ENCODE measurements at places on chromosomes 12 and 14.

GRCh38 chr14:104678346-104678745, 11.1 kb upstream of the INF2 start:
- no peak for DNase-seq

DNA sequence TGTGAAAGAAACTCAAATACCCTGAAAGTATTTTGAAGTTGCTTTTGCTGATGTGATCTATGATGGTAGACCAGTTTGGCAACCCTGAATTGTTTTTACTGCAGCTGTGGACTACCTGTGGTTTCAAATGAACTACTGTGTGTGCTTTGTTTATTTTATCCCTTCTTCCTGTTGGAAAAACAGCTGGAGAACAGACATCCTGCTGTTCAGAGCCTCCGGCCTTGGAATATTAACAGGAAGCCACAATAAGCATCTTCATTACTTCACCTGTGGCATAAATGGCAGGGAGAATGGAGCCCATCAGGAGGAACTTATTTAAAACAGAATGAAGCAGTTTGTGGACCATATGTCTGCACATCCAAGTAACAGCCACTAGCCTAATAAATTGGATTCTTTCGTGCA, 104.8 kb downstream of the DUSP6 start:
- no peak for DNase-seq

DNA sequence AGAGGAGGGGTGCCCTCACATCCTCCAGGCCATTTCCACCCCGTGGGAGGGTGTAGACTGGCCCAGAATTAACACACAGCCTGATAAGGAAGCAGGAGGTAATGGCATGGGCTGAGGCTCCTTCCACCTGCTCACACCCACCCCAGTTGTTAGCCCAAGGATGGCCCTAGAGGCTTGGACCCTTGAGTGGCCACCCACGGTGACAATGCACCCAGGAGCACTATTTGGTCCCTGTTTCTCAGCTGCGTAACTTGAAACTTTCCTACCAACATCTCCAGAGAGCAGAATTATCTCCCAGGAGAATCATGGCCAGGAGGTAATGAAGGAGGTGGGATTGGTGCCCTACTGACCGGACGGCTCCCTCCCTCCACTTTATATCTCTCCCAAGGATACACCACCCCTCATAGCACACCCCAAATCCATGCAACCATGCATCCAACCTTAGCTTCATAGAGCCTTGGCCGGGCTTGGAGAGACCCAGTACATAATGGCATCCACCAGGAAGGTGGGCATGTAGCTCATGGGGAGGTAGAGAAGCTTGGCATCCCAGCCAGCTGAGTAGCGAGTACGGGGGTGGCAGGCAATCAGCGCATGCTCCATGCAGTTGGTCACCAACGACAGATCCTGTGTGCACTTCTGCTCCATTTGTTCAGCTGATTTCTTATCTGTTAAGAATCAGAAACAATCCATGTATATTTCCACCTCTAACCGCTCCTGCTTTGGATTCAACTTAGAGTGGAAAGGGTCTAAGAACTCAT, 5.6 kb downstream of the RDH16 start:
- DNase-seq: no peak

- DNase-seq: no peak
These were observed 192.8 kb upstream of the RGS6 start for GRCh38 chr14:71739273-71739990.

DNA sequence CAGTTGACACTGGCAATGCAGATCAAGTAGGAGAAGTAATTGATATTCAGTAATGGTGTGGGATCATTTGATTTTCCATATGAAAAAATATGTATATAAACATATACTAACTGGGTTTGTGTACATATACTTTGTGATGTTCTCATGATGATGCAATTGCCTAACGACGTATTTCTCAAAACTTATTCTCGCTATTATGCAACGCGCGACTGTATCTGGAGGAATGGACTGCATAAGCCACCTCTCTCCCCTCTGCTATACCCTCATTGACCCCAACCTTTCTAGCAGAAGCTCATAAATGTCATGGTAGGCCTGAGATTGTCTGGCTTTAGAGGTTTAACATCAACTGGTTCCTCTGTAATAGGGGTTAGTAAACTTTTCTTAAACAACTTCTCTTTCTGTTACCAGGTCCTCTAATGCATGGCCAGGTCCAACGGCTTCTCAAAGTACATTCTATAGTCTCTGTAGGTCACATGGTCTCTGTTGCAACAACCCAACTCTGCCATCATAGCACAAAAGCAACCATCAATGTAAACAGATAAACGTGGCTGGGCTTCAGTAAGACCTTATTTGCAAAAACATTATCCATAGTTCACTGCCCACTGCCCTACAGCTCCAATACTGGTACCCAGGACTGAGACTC, 59.3 kb downstream of the FOXN3 start:
- DNase-seq: no peak

GRCh38 chr14:60094306-60094897, 2.7 kb downstream of the PCNX4 start:
- DNase-seq: no peak

GRCh38 chr12:104083769-104084475, 19.6 kb downstream of the HCFC2 start:
- no peak for DNase-seq

GRCh38 chr12:100179252-100179651, 21.4 kb upstream of the ACTR6 start:
- DNase-seq: no peak

GRCh38 chr14:45270031-45270430, 17.0 kb upstream of the MIS18BP1 start:
- no peak for DNase-seq

DNA sequence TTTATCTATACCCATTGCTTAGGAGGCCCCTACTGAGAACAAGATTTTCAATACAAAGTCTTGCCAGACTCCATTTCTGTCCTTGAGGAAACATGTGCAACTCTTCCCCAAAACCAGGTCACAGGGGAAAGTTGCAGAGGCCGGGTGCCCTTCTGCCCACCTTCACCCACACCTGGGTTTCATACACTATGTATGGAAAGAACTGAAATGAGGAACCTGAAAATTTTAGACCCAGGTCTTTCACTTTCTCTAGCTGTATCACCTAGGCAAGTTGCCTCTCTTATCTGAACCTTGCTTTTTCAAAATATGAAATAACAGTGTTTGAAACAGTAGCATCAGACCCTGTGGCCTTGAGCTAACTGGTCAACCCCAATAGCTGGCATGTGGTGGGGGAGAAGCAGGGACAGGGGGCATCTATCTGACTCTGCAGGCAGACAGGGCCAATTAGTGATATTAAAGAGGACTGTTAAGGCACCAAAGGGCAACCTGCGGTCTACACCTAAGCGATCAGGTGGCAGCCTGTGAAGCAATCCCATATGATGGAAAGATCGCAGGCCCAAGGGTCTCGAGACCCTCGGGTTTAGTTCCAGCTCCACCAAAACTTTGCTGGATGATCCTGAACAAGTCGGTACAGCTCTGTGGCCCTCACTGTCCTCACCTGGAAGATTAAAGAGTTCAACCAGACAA, 346.5 kb downstream of the BCL11B start:
- DNase-seq: no peak

- DNase-seq: no peak
These were observed 62.7 kb upstream of the OR10AD1 start for GRCh38 chr12:48265777-48266176.

DNA sequence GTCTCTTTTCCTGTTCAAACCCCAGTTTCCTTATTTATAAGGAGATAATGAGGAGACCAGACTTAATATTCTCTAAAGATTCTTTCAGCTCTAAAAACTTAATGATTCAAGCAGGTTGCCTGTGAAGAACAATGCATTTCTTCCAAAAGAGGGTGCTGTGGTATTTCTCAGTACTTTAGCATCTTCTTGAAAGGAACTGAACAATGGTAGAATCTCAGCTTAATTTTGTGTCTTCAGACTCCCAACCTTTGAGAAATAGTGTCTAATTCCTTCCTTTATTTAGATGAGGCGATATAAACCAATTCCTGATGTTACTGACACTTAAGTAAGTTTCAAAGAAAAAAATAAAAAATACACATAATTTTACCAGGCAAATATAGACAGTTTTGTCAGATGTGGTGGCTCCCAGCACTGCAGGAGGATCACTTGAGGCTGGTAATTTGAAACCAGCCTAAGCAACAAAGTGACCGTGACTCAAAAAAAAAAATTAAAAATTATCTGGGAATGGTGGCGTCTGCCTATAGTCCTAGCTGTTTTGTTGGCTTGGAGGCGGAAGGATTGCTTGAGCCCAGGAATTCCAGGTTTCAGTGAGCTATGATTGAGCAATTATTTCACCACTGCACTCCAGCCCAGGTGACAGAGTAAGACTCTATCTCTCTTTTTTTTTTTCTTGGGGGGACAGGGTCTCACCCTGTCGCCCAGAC, 76.9 kb upstream of the PSMA6 start:
- DNase-seq: no peak

All from stimulated activated CD8-positive, alpha-beta memory T cell treated with anti-CD3 and anti-CD28 coated beads, Interleukin-7, amount 100 ng/mL, for 24 hours (primary cell).